NCI-H460 (cell line): ENCODE measurements at places on chromosomes 7 and 10.

- DNase-seq: no peak
Measured at GRCh38 chr10:110022716-110023504, 15.1 kb downstream of the ADD3 start.

DNA sequence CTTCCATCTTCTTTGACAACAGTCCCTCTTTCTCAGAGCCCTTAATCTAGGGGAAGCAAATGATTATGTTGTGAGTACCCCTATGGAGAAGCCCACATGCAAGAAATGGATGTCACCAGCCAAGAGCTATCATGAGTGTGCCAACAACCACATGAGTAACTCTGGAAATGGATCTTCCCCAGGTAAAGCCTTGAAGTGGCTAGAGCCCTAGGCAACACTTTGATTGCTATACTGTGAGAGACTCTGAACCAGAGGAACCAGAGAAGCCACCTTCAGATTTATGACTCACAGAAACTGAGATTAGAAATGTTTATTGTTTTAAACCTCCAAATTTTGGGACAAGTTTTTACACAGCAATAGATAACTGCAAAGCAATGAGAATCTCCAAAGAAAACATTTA is 60.9 kb upstream of the COL1A2 start:
- no peak for DNase-seq

DNA sequence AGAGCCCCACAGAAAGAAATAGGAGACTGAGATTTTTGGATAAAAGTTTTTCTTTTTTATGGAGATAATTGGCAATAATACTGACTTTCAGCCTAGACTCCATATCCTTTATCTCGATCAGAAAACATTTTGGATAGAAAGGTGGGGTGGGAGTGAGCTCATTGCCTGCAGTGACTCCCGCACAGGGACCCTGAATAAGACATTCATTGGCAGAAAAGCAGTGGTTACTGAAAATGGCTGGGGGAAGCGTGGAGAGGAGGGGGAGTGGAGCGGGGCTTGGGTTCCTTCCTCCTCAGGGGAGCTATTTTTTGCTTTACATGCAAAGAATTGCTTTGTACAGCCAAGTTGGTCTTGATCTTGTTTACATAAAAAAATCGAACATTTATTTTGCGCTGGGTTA is 90.4 kb upstream of the BMPER start:
- DNase-seq: no peak

GRCh38 chr7:17098515-17098914 is 199.9 kb upstream of the AHR start:
- DNase-seq: no peak
